ENCODE measurements at places on chromosomes 1 and 21.

DNA sequence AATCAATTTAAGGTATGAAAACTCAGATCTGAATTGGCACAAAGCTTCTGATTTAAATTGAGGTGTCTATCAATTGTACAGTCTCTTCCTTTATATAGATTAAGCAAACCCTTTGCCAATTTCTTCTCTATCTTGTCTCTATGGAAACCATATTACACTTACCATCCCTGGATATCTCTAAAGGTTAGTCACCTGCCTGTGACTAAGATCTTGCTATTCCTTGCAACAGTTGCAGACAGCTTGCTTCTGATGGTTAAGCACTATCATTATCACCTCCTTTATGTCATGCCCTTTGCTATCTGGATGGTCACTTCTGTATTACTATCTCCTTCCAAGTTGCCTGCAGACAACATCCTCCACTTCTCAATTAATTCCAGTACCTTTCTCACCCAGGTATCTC is 998.6 kb upstream of the B3GALT2 start:
- DNase-seq: no peak

DNA sequence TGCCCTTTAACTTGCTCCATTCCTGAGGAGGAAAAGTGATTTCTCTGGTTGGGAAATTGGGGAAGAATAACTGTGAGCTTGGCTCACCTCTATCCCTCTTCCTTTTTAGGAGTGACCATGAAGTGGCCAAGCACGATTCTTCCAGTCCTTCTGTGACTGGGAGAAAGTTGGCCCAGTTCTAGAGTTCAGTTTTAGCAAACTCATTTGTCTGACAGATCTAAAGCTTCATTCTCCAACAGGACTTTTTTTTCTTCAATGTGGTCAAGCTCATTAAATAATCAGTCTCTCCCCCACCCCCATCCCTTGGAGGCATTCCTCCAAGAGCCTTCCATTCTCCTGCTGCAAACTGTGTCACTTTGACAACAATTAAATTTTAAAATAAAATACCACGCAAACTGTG is 6.4 kb upstream of the AGL start:
- DNase-seq: no peak

DNA sequence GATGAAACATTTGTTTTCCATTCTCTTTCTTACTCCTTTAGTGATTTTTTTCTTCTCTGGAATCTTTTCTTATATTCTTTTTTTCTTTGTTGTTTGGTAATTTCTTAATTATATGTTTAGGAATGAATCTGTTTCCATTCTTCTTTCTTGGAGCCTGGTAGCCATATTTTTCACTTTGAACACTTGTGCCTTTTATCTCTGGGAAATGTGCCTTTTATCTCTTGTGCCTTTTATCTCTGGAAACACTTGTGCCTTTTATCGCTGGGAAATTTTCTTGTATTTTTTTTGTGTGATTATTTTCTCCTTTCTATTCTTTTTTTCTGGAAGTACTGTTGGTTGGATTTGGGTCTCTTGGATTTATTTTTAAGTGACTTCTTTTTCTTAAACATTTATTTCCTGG is 118.2 kb downstream of the LEPR start:
- no peak for DNase-seq

GRCh38 chr1:11719313-11720032 is 16.5 kb upstream of the AGTRAP start:
- DNase-seq: peak; percentile 79

GRCh38 chr1:226157761-226158316 is 28.7 kb downstream of the ACBD3 start:
- DNase-seq: no peak

DNA sequence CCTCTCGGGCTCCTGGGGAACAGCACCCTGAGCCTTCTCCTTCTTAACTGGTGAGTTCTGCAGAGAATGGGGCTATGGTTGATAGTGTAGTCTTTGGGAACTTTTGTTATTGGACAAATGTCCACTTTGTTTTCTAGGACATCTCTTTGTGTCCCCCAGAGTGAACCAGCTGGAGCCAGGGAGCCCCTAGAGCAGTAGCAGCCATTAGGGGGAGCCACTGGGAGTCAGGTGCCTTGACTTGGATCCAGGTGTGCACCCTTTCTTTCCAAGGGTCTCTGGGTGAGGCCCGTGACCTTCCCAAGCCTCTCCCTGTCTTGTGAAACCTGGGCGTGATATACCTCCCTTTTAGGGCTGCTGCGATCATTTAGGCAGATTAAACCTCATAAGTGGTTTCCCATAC is 36.9 kb downstream of the ABCG1 start:
- no peak for DNase-seq

DNA sequence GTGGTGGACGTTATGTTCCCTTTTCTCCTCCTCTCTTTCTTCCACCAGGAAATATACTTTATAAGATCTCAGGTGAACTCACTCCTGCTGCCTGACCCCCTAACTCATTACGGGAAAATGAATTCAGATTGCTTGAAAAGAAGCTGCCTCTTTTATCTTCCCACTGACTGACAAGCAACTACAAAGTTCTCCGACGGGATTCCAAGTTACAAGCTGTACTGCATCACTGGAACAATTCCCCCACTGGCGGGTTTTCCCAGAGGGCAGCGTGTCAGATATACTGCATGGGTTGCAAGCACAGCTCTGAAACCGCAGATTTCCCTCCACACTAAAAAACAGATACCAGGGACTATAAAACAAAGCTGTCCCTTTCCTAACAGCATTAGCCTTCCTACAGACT is 390.6 kb downstream of the KCTD3 start:
- no peak for DNase-seq

DNA sequence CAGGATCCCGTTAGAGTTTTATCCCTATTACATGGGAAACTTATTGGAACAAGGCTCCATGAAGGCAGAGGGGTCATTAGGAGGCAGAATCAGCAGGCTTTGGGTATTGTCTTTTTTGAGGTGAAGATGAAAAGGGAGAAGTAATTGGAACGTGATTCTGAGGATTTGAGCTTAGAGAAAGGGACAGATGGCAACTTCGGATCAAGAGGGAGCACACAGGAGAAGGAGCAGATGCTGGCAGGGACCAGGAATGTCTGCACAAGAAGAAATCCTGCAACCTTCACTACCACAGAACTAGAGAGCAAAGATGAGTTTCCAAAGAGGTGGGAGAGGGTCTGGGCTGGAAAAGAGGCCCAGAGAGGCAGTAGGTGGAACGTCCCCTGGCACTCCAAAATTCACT is 202.8 kb downstream of the RRAGC start:
- no peak for DNase-seq

- no peak for DNase-seq
Measured at GRCh38 chr1:206708882-206709281, 24.2 kb downstream of the MAPKAPK2 start.

DNA sequence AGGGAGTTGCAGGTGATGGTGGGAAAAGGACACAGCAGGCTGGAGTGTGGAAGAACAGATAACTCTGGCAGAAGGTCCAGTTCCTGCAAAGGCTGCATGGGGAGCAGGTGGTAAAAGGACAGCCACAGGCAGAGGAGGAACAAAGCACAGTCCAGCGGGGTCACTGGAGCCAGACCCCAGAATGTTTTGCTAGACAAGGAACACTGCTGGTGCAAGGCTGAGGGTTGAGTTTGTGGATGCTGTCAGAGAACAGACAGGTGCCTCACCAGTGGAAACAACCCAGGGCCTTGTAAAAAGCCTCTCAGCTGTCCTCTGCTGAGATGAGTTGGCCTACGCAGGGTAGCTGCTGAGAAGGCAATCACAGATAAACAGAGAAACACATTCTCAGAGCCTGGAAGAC is 101.7 kb downstream of the SSBP3 start:
- DNase-seq: no peak

DNA sequence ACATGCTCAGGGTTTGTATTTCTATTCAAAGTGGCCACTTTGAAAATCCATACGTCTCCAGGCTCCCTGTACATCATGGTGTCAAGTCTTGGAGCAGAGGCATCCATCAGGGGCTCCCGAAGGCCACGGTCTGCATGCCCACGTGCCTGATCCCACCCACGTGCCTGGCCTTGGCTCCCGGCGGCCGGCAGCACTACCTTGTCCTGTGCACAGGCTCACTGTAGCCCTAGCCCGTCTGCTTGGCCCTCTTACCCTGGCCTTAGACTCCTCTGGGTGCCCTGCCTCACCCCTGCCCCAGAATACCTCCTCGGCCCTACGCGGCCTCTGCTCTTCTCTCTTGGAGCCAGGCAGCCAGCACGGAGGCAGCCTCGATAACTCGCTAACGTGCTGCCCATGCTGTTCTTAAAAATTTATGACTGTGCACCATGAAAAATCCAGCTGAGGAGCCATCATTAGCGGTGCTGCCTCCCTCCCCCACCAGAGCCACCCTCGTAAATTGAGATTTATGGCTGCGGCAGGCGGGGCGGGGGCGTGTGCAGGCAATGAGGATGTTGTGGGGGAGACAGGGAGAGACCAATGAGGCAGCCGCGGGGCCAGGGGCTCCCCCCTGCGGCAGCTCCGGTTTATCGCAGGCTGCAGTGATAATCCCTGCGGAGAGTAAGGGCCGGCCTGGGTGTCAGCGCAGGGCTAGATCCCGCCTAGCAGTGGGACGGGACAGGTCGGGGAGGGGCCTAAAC is 24.6 kb downstream of the DMAP1 start:
- no peak for DNase-seq

DNA sequence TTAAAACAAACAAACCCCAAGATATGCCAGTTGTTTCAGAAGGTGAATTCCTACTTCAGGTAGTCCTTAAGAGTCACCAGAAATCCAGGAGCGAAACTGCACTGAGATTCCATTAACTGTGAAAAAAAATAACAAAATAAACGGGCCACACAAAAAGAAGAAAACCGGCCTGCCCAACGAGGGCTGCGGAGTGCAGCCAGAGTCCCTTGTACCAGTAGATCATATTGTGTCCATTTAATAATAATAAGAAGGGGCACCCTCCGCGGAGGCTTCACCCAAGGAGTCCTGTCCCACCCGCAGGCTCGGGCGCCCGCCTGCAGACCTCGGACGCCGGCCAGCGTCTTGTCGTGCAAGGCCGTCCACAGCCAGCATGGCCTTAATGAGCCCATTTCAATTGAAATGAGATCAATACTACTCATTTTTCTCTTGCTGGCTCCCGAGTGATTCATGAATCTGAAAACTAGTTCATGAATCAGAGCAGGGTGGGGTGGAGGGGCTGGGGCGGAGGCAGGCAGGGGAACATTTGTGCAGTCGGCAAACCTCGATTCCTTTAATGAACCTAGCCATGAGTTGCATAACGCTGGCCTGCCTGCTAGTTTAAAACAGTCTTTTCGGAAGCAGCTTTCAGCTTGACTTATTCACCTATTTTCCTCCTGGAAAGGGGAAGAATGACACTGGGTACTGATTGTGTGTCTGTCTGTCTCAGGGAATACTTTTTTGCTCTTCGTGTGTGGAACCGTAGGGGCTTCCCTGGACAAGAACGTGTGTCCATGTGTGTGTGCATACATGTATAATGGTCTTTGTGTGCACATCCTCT is 113.1 kb upstream of the IRF2BP2 start:
- DNase-seq: no peak

DNA sequence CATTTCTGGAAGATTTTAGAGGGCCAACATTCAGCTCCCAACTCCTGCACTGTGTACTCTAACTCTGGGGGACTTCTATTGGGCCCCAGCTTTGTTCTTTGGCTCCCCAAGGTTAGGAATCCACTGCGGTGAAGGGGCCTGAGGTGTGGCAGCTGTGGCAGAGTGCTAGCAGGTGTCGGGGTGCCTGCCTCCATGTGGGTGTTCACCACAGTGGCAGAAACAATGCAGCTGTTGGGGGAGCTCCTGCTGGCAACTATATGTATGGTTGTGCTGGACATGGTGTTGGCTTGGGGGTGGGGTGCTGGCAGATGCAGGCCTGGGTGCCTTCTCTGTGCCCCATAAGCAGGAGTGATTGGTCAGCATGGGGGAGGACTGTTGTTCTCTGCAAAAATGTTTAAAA is 95.5 kb downstream of the ST6GALNAC3 start:
- no peak for DNase-seq

DNA sequence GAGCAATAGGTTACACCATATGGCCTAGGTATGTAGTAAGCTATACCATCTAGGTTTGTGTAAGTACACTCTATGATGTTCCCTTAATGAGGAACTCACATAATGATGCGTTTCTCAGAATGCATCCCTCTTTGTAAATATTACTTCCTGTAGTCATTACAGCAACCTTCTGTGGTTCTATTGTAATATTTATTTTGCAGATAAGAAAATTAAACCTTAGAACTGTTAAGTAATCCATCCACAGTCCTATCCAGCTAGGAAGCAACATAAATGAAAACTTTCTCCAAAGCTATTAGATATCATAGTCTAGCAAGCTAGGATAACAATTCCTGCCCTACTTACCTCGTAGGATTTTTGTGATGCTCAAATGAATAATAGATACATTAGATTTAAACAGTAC is 88.7 kb downstream of the WLS start:
- DNase-seq: no peak

DNA sequence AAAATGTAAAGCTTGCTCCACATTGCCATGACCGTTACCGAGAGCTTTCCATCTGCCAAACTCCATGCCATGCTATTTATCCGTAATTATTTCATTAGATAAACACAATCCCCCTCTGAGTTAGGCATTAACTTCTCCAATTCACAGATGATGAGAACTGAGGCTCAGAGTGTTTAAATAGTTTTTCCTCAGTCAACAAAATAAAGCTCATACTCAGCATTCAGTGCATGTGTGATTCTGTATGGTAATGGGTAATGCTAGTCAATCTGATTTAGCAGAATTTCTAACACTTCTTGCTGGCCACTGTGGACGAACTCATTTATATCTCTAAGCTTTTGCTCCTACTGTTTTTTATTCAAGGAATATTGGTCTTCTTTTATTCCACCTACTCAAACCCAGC is 17.3 kb downstream of the SAMSN1 start:
- no peak for DNase-seq

DNA sequence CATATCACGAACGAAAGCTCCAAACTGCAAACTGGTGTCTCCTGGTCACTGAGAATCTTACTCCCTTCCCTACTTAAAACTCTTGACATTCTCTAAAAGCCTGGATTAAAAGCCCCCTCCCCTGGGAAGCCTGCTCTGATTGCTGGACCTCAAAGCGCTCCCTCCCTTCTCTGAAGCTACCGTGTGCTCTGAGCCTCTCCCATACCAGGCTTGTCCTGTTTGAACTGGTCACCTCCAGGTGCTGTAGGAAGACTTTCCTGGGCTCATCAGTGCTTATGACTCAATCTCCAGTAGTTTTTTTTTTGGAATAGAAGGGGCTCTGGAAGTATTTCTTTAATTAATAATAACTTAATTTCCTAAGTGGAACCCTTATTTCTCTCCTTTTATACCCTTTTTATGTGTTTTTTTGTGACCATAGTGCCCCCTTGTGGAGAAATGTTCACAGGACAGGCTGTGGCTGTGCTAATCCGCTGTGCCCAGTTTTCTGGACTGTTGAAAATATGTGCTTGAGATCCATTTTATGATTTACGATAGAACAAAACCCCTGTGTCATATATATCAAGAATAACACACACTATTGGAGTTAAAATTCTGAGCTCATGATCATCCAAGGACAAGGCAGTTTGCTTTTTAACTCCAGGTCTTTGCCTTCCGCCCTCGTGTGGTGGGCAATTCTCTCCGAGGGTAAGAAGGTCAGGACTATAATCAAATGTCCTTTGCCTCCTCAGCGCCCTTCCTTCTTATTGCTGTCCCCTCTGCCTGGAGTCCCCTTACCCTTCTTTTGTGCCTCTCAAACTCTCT is 16.9 kb downstream of the MTARC1 start:
- DNase-seq: no peak
